Endodermal cell (in vitro differentiated cells): ENCODE measurements at places on chromosomes 1 and 21. TPM values are rescaled to one million over a fixed set of nuclear protein-coding genes. Genes with fewer than 3 reads are reported as not detected.

NUP210L gene
- total RNA-seq, result 0.05 and 0.07 TPM in 2 replicates

ATF6 gene
- total RNA-seq, result 17.8 to 20.1 TPM (median 19.8 TPM) in 3 replicates

FAM72D gene
- total RNA-seq, result 6.3 to 9.4 TPM (median 9.2 TPM) in 3 replicates

ZNHIT6 gene
- 7.1 to 15.0 TPM (median 12.4 TPM) in 3 replicates for total RNA-seq

DNA sequence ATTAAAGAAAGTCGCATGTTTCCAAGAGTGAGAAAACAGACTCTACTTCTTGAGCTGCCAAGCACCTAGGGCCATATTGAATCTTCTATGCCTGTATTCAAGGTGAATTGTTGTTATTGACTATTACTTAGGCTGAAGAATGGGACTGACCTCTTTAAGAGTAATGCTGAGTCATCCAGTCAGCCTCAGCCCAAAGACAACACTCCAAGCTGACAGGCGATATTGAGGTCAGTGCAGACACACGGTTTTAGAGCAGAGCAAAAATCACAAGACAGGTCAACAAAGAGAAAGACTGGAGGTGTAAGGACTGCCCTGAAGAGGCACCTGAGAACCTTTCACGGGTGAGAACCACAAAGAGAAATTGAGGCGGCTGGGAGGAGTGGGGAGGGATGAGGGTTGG, 146.9 kb downstream of the MIS18A start:
- no peaks in the 10 kb centered on the region for H3K27me3 ChIP-seq
- no peak overlapping the region for H3K4me3 ChIP-seq
- H3K36me3 ChIP-seq, result no peaks in the 10 kb centered on the region
- H3K4me1 ChIP-seq, result no peaks in the 10 kb centered on the region
- no peak overlapping the region for H3K27ac ChIP-seq

- no peak overlapping the region for H3K4me3 ChIP-seq
- no peaks in the 10 kb centered on the region for H3K27me3 ChIP-seq
- H3K36me3 ChIP-seq, result no peaks in the 10 kb centered on the region
- no peak for DNase-seq
- no peak overlapping the region for H3K27ac ChIP-seq
Observed at GRCh38 chr1:111236806-111237205, 9.3 kb downstream of the CHI3L2 start.

- H3K27me3 ChIP-seq, result peaks cover 30% of the 10 kb centered on the region
- H3K36me3 ChIP-seq, result no peaks in the 10 kb centered on the region
- H3K27ac ChIP-seq, result no peak overlapping the region
- H3K4me1 ChIP-seq, result no peaks in the 10 kb centered on the region
Observed at GRCh38 chr1:56977910-56978309, 12.1 kb upstream of the C8B start.
